Mesenchymal stem cell (in vitro differentiated cells and primary cell): ENCODE measurements at places on chromosomes 6 and 20.

DNA sequence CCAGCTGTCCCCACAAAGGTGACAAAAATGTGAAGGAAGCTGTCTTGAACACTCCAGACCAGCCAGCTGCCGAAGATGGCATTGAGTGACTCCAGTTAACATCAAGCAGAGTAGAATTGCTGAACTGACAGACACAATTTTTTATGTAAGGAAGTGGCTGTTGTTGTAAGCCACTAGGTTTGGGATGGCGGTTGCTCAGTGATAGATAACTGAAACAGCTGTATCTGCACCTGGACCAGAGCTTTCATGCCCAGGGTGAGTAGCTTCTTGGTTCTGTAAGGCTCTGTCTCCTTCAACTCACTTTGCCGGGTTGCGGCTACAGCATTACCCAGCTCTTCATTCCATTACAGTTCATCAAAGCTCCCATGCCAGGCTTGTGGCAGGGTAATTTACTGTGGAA is 49.7 kb upstream of the DDR1 start:
- no peak overlapping the region for H3K27ac ChIP-seq
- H3K27me3 ChIP-seq, result peaks cover 9% of the 10 kb centered on the region
- no peaks in the 10 kb centered on the region for H3K36me3 ChIP-seq
- no peak for DNase-seq

- no peak overlapping the region for H3K4me3 ChIP-seq
- H3K27ac ChIP-seq, result no peak overlapping the region
- H3K36me3 ChIP-seq, result no peaks in the 10 kb centered on the region
- H3K27me3 ChIP-seq, result no peaks in the 10 kb centered on the region
Observed at GRCh38 chr6:65531533-65531932, 175.5 kb downstream of the EYS start.

DNA sequence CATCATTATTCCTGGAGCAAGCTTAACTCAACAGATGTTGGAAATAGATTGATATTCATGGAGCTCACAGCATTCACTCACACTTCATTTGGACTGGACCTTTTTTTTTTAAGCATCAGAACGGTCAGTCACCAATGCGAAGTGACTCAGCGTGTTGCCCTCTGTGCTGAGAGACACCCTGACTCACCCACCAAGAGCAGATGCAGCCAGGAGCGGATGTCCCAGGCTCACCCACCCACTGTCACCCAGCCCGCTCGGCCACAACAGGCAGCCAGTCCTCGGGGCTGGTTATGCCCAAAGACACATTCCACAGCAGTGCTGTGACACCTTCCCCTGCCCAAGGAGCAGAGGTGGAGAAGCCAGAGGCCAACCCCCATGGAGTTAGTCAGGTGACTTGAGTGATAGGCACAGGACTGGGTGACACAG is 15.7 kb downstream of the RNASET2 start:
- peaks cover 12% of the 10 kb centered on the region for H3K36me3 ChIP-seq
- no peak for DNase-seq
- H3K27me3 ChIP-seq, result no peaks in the 10 kb centered on the region
- H3K4me3 ChIP-seq, result peak overlapping the region; percentile 2
- peaks cover 7% of the 10 kb centered on the region for H3K4me1 ChIP-seq

- peak within 1 kb of the TSS; percentile 100 for H3K4me3 ChIP-seq
- no peaks in the 10 kb centered on the region for H3K36me3 ChIP-seq
- H3K4me1 ChIP-seq, result peaks cover 2% of the 10 kb centered on the region
- no peaks in the 10 kb centered on the region for H3K27me3 ChIP-seq
- peak within 1 kb of the TSS; percentile 86 for H3K27ac ChIP-seq
- DNase-seq, result peak; percentile 96
Observed at GRCh38 chr20:21303061-21303871, at the start of gene XRN2. Gene XRN2 (plus strand): TSS chr20:21303331. CDS start chr20:21303399, 68 bp downstream.

GRCh38 chr6:78010130-78010529 is 357.3 kb downstream of the MEI4 start:
- no peak overlapping the region for H3K4me3 ChIP-seq
- no peaks in the 10 kb centered on the region for H3K27me3 ChIP-seq
- no peaks in the 10 kb centered on the region for H3K4me1 ChIP-seq
- no peaks in the 10 kb centered on the region for H3K36me3 ChIP-seq
- H3K27ac ChIP-seq, result no peak overlapping the region

DNA sequence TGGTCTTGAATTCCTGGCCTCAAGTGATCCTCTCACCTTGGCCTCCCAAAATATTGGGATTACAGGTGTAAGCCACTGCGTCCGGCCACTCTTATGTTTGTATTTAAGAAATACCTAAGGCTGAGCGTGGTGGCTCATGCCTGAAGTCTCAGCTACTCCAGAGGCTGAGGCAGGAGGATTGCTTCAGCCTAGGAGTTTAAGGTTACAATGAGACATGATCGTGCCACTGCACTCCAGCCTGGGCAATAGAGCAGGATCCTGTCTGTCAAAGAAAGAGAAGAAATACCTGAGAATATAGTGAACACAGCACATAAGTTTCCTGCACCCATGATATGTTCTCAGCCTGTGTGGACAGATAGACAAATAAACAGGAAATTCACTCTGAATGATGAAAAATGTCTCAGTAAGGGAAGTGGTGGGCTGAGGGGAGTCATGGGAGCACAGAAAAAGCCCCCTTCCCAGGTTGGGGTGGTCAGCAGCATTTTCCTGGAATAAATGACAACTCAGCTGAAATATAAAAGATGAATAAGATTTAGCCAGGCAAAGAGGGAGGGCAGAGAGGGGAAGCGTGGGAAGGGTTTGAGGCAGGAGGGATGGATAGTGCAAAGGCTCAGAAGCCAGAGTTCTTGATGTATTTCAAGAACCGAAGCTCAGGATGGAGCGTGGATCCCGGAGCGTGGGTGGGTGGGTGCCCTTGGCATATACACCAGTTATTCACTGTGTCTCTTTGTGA is 13.8 kb upstream of the MMP9 start:
- DNase-seq, result no peak
- no peaks in the 10 kb centered on the region for H3K36me3 ChIP-seq
- H3K27me3 ChIP-seq, result peaks cover 54% of the 10 kb centered on the region
- H3K27ac ChIP-seq, result no peak overlapping the region

- DNase-seq, result peak; percentile 6
- no peaks in the 10 kb centered on the region for H3K4me1 ChIP-seq
- H3K4me3 ChIP-seq, result no peak overlapping the region
Observed at GRCh38 chr6:146582857-146583256, 15.9 kb upstream of the ADGB start.

DNA sequence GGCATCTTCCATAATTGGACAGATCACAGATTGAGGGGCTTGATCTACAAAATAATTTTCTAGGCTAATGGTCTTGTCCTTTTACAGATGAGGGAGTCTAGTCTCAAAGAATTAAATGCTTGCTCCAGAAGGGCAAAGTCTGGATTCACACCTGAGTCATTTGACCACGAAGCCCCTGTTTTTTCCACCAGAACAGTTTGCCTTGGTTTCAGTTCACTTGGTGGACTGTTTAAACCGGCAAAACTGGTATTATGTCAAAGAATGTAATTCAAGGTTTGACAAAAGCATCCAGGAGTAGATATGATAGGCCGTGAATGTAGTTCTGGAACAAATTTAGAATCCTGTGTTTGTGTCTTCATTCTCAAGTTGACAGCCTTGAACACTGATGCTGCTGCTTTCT is 3.3 kb downstream of the MYO6 start:
- no peaks in the 10 kb centered on the region for H3K36me3 ChIP-seq
- no peaks in the 10 kb centered on the region for H3K27me3 ChIP-seq
- DNase-seq, result peak; percentile 36
- H3K4me1 ChIP-seq, result peaks cover 13% of the 10 kb centered on the region
- H3K27ac ChIP-seq, result peak overlapping the region; percentile 5

DNA sequence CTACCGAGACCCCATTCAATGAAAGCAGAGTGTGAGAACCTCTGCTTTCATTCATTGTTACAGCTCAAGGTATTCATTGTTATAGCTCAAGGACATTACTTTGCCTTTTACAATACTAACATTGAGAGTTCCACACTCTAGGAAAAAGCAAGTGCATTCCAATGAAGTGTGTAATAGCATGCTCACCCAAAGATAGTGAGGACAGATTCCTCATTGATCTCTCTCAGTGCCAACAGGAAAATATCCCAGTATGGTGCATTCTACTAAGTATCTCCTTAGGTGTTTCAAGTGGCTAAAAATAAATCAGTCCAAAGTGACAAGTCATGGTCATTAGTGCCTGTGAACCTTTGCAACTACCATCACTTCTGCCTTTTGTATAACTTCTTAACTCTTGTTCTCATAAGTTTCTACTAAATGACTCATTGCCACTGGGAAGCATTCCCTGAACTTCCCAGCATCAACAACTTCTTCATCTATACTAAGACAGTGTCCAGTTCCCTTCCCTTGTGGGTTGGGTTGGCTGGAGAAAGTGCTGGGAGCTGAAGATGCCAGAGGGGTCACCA is 140.7 kb upstream of the STXBP5 start:
- peak overlapping the region; percentile 55 for H3K27ac ChIP-seq
- no peaks in the 10 kb centered on the region for H3K36me3 ChIP-seq
